ENCODE measurements at places on chromosomes 16 and 17. TPM values are rescaled to one million over a fixed set of nuclear protein-coding genes. Genes with fewer than 3 reads are reported as not detected.
A peak's percentile ranks its signal among the peaks of the same experiment; 100 is the strongest.

DNA sequence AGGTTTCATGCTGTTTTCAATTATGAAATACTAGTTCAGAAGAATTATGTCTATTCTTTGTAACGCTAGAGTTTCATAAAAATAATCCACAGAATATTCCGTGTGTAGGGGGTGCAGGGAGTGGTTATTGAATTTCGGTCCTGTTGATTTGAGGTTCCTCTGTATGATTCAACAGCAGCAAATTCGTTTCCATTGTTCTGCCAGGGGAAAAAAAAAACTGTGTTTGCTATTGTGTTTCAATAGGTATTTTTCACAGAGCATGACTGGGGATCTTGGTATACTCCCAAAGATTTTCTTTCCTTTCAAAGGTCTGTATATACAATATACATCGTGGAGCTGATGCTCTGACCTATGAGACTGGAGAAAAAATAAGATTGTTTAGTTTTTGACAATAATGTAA lies 15.8 kb downstream of the SHISA9 start:
- H3K36me3 ChIP-seq, result no peaks in the 10 kb centered on the region
- peaks cover 10% of the 10 kb centered on the region for H3K27me3 ChIP-seq
- no peak overlapping the region for H3K27ac ChIP-seq
- no peak for DNase-seq

The TEX14 gene
- total RNA-seq, result 0.14 TPM

DNA sequence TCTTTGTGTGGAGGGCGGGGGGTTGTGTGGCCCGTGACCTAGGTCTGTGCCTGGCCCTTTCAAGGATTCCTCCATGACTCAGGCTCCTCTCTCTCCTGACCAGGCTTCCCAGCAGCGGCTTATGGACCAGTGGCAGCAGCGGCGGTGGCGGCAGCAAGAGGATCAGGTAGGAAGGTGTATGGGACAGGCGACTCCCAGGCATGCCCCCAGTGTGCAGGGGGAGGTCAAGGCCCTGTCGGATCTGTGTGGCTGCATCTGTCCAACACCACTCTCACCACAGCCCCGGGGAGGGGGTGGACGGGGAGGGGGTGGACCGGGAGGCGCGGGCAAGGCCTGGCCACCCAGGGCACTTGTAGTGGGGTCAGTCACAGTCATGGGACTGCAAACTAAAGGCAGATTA lies 93.1 kb downstream of the CCDC182 start:
- H3K27ac ChIP-seq, result no peak overlapping the region
- no peaks in the 10 kb centered on the region for H3K27me3 ChIP-seq
- no peaks in the 10 kb centered on the region for H3K36me3 ChIP-seq
- no peak overlapping the region for H3K4me3 ChIP-seq
- H3K4me1 ChIP-seq, result peaks cover 5% of the 10 kb centered on the region
- no peak for DNase-seq

GRCh38 chr17:66809408-66809807 lies 25.5 kb upstream of the CACNG5 start:
- H3K4me3 ChIP-seq, result no peak overlapping the region
- no peak overlapping the region for H3K27ac ChIP-seq
- H3K4me1 ChIP-seq, result peaks cover 11% of the 10 kb centered on the region
- H3K27me3 ChIP-seq, result no peaks in the 10 kb centered on the region
- peaks cover 13% of the 10 kb centered on the region for H3K36me3 ChIP-seq

GRCh38 chr17:74478420-74479100 lies 12.1 kb downstream of the CD300A start:
- DNase-seq, result peak; percentile 43
- peaks cover 25% of the 10 kb centered on the region for H3K36me3 ChIP-seq
- no peaks in the 10 kb centered on the region for H3K27me3 ChIP-seq
- H3K4me1 ChIP-seq, result peaks cover 35% of the 10 kb centered on the region
